ENCODE measurements at places on chromosomes 5 and 9.
A peak's percentile ranks its signal among the peaks of the same experiment; 100 is the strongest.

DNA sequence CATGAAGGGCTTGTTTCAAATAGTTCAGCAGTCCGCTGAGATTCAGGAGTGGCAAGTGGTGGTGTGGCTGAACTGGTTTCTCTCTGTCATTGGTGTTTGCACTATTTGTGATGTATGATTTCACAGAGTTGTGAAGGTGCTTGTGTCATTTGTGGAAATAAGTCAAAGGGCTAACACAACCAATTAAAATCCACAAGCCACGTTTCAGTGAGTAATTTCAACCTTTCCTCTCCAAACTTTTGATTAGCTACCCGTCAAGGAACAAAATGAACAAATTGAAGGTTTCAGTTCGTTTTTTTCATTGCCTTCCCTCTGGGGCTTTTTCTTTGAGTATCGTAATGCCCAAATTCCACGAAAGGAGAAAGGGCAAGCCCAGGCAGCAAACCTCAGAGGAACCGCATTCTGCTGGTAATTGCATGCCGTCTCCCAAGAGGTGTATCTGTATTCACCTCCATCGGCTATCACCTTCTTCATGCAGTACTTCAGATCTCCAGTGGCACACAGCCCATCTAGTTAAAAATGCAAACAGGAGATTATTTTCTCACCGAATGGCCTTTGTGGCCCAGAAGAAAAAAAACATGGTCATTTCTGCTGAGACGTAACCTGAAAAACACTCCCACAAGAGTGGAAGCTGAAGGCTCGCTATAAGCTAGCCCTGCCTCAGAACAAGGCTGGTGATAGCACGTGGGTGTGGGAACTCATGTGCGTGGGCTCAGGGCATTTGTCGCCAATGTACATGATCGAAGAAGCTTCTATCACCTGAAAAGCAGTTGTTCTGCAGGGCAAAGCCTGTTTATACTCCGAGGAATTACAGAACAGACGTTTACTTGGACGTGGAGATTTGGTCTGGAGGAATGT lies 197.1 kb downstream of the NR3C1 start:
- no peak for DNase-seq

DNA sequence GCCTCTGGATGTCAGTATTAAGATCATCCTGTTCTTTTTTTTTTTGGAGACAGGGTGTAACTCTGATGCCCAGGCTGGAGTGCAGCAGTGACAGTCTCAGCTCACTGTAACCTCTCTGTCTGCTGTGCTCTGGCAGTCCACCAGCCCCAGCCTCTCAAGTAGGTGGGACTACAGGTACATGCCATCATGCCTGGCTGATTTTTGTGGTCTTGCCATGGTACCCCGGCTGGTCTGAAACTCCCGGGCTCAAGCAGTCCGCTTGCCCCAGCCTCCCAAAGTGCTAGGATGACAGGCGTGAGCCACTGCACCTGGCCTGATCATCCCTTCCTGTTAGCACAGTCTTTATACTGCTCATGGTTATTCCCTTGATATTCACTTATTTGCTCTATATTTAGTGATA lies 3.5 kb downstream of the KDM4C start:
- no peak for DNase-seq

- DNase-seq, result no peak
Measured at GRCh38 chr5:2451100-2451499, 300.4 kb downstream of the IRX2 start.

DNA sequence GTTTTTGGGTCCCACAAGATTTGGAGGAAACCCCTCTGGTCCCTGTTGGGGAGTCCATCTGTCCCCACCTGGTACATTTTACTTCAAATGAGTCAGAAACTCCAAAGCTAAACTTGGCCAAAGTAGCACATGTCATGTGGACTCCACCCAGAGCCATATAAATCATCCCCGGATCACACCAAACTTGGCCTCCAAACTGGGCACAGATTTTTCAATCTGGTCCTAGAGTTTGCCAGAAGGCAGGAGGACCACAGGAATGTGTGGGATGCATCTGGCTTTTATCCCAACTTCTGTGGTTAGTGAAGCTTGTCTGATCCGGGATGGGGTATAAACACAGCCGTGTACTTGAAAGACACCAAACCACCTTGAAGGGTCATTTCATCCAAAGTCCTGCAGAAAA lies 66.3 kb downstream of the MAT2B start:
- no peak for DNase-seq

DNA sequence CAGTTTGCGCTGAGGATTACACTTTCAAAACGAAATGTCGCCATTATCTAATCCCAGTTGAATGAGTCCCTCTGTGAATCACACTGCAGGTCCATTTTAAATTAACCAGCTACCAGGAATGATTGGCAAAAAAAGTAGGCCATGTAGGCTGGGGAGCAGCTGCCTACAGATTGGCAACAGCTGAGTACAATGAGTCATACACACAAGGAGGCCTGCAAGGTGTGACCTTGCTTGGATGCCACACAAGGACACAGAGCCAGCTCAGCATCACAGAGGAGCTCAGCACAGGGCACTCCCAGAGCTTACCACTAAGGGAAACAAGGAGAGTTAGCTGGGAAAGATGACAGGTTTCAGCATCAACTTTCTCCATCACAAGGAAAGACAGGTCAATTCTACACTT lies 12.9 kb downstream of the HAVCR1 start:
- DNase-seq, result no peak

DNA sequence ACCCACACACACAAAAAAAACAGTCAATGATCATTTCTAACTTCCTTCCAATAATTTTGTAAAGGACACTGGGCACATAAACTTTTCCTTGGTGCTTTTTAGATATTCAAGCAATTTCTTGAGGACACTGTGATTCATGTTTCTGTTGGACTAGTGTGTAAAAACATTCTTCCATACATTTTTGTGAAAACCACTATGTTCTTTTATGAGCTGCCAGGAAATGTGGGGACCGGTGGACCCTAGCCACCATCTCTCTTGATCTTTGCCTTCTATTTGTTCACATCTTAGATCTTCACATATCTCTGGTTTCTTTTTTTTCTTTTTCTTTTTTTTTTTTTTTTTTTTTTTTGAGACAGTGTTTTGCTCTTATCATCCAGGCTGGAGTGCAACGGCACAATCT lies 287.4 kb downstream of the GLIS3 start:
- DNase-seq, result no peak

DNA sequence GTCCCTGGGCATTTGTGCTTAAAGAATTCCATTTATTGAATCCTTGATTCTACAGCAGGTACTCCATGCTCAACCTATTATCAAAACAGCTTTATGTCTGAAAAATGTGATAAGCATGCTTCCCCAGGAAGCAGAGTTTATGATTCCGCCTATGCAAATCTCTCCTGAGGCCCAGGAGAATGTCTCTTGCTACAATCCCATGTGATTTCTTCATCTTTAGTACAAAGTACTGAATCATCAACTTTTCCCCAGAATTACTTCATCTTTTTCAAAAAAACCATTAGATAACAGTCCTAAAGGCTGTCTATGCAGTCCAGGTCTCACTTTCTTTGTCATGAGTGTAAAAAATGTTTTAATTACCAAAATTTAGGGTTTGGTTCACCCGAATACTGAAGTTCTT lies 130.2 kb upstream of the ADAMTSL1 start:
- DNase-seq, result no peak

DNA sequence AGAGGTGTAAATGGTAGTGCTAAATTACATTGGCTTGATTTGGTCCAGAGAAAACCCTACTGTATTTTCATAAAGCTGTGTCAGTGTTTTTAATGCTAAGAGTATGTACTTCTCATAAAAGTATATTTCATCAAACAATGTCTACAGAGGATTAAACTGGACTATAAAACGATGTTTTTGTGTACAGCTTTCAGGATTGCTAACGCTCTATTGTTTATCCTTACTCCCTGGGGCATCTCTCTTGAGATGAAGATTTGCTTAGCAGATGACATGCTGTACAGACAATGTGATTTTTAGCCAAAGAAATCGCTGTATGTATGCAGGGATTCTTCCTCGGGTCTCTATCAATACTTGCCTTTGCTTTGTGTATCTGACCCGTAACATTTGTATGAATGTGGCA lies 216.0 kb downstream of the FBXL7 start:
- DNase-seq, result no peak

GRCh38 chr5:35212122-35212982 lies 17.9 kb downstream of the PRLR start:
- peak; percentile 40 for DNase-seq

- no peak for DNase-seq
Measured at GRCh38 chr9:4196886-4197285, 103.0 kb downstream of the GLIS3 start.

GRCh38 chr9:4573176-4573575 lies 82.9 kb downstream of the SLC1A1 start:
- no peak for DNase-seq

DNA sequence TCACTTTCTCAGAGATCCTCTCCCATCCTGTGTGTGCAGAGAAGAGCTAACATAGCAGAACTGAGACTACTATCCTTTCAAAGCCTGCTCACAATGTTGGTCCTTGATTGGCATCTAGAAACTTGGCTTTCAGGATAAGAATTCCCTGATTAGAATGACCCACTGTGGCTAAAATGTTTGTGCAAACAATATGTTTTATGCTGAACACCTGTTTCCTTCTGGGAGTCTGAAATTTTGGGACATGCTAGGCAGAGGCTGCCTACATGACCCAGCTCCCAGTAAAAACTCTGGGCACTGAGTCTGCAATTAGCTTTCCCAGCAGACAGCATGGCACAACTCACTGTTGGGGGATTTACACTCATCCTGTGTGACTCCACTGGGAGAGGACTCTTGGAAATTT lies 78.9 kb downstream of the CFAP95 start:
- DNase-seq, result no peak

GRCh38 chr9:20568400-20568799 lies 53.9 kb downstream of the MLLT3 start:
- DNase-seq, result no peak

- no peak for DNase-seq
Measured at GRCh38 chr5:28408186-28408585, 1369.8 kb upstream of the CDH9 start.

GRCh38 chr9:91519520-91520277 lies 96.1 kb upstream of the NFIL3 start:
- DNase-seq, result no peak

- no peak for DNase-seq
Measured at GRCh38 chr9:71632776-71633175, 135.5 kb downstream of the CEMIP2 start.

DNA sequence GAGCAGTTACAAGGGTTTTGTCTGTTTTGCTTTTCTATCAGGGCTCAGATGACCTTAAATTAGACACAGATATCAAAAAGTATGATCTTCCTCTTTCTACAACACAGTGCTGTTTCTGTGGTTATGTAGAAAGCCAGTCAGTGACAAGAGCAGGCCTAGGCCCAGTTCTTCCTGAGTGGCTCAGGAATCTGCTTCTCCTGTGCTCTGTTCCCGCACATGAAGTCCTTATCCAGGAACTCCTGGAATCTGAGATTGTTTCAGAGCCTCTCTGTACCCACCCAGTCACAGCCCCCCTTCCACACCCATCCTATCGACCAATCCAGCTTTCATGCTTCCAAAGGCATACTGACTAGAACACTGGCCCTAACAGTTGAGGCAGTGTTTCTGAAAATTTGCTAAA lies 40.4 kb upstream of the SMU1 start:
- no peak for DNase-seq

GRCh38 chr9:127541865-127542264 lies 70.2 kb upstream of the STXBP1 start:
- DNase-seq, result no peak

DNA sequence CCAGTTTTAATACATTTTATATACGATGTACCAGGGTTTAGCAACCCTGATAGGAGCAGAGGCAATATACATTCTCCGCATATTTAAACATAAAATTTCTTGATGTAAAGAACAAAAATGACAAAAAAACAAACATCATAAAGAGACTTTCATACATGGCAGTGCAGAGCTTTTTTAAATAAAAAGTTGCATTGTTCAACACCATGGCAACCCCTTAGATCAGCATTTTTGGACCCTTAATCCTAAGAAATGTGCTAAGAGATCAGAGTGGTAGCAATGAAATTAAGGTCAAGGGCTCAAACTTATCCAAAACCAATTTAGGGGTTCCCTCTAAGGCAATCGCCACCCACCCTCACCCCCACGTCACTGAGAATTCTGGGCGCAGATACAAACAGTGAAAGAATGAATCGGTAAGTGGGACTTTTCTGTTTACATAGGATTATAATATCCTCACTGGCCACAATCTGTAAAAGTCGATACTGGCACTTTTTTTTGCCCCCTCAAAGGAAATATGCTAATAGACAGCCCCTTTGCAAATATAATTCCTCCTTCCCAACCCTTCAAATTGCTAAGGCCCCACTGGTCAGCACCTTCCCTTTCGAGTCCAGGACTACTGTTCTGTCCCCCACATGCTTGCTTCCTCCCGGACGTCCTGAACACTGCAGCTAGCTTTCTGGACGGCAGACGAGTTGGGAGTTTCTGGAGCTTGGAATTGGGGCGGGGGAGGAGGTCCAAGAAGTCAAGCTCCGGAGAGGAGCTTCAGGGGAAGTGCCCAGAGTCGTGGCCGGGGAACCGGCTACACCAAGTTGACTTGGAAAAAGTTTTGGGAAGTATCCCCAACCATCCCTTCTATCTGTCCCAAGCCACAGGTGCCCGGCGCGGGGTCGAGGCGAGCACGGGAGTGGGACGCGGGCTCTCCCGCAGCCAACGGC lies 2.2 kb downstream of the GAS1 start:
- DNase-seq, result no peak

DNA sequence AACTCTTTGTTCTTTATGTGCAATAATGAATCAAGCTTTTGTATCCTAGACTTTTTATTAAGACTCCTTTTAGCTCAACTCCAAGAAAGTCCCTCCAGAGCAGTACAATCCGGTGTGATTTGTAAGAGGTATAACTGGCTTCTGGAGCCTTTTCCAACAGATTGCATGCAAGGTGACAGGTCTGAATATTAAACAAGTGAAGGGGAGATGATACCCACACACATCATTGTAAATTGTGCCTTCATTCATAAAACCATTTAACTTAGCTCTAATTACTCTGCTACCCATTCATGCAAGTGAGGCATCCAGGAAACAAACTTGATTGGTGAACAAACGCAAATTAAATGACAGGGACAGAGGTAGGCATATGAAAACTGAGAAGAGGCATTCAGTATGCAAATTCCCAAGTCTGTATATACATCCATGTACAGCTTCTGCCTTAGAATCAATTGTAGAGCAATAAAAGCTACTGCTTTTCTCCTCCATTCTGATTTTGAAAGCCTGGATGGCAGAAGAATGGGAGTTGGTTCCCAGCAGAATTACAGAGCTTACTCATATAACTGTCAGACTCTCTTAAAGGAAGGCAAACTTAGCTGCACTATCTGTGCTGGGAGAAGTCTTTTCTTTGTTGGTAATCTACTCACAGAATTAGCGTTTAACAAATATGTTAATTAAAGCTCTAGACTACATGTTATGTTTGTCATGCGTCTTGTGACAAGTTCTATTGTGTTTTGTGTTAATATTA lies 261.0 kb upstream of the CDH6 start:
- no peak for DNase-seq

GRCh38 chr5:130974021-130974683 lies 190.9 kb downstream of the HINT1 start:
- no peak for DNase-seq

Measured in GM13977 (cell line).